ENCODE measurements at places on chromosomes 1 and 21. TPM values are rescaled to one million over a fixed set of nuclear protein-coding genes. Genes with fewer than 3 reads are reported as not detected.

DNA sequence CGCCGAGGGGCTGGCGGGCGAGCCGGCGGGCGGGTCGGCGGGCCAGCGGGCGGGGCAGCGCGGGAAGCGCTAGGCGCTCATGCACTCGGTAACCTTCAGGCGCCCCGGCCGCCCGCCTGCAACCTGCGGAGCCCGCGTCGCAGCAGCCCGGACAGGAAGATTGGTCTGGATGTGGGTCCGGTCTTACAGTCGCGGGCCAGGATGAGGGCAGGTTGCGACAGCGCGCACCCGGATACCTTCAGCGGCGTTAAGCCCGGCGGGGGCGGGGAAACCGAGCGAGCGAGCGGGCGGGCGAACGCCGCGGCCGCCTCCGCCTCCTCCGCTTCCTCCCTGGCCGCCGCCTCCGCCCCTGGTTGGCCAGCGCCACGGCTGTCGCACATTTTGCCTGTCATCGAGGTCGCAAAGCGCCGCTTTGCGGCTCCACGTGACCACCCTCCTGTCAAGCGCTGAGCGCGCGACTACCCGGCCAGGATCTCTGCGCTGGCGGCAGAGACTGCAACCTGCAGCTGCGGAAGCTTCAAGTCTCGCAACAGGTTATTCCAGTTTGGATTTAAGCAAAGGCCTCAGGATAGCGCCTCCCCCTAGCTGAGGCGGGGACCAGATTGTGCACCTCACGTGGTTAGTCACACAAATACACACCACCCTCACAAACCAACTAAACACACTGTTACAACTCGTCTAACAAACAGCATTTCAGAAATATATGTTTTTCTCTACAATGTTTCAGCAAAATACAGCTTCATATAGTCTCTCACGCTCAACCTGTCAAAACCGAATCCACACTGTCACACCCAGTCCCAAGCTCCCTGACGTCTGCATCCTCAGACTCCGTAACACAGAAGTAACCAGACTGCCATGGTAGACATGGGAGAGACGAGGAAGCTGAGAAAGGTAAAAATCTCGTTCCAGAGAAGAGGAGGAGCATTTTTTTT is at the start of gene FAF1:
TSS of gene FAF1 (minus strand) at position 355 of the 932 bp plus-strand sequence. CDS start 456 bp downstream, outside the sequence.
- peaks cover 18% of the 10 kb centered on the region for H3K4me1 ChIP-seq
- peak; percentile 91 for DNase-seq
- peaks cover 3% of the 10 kb centered on the region for H3K36me3 ChIP-seq
- peak within 1 kb of the TSS; percentile 83 for H3K27ac ChIP-seq
- H3K4me3 ChIP-seq = peak within 1 kb of the TSS; percentile 98
- H3K27me3 ChIP-seq = peaks cover 29% of the 10 kb centered on the region

Gene TNFAIP8L2
- total RNA-seq = not detected

Gene BRINP2
- total RNA-seq = 1.3 TPM

Gene SLC25A34
- 2.9 TPM for total RNA-seq

Gene PRRX1
- 4.1 TPM for total RNA-seq

Gene CTSE
- not detected for total RNA-seq

Data from neural crest cell (in vitro differentiated cells).